ENCODE measurements at places on chromosomes 16 and 17.

DNA sequence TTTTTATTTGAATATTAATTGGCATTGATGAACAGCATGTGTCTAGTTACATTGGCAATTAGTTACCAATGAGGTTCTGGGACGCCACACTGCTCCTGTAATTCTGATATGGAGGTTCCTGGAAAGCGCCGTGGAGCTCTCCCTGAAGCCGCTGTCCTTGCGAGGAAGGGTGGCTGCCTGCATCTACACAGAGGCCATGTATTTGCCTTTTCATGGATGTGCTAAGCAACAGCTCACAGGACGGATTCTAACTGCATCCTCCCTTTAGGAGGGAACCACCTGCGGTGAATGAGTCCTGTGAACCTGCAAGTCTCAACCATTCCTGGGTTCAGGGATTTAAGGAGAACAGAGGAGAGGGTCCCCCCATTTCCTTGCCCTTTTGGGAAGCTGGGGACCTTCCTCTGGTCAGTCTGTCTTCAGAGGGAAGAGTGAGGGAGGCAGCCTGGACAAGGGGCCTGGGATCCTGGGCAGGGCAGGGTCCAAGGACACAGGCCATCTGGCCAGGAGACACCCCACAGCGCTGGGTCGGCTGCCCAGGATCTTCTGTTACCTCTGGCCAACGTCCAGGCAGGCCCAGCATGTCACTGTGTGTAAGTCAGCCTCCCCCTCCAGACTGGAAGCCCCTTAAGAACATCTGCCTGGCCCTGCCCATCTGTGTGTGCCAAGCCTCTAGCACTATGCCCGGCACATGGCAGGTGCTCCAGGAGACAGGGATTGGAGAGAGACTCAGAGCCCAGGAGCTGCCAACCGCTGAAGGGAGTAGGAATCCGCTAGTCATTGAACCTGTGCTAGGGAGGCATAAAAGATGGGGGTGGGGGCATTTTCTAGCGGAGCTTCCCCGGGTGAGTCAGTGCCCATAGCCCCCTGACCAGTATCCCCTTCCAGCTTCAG, 314.1 kb upstream of the TNRC6C start:
- DNase-seq, result peak; percentile 65

DNA sequence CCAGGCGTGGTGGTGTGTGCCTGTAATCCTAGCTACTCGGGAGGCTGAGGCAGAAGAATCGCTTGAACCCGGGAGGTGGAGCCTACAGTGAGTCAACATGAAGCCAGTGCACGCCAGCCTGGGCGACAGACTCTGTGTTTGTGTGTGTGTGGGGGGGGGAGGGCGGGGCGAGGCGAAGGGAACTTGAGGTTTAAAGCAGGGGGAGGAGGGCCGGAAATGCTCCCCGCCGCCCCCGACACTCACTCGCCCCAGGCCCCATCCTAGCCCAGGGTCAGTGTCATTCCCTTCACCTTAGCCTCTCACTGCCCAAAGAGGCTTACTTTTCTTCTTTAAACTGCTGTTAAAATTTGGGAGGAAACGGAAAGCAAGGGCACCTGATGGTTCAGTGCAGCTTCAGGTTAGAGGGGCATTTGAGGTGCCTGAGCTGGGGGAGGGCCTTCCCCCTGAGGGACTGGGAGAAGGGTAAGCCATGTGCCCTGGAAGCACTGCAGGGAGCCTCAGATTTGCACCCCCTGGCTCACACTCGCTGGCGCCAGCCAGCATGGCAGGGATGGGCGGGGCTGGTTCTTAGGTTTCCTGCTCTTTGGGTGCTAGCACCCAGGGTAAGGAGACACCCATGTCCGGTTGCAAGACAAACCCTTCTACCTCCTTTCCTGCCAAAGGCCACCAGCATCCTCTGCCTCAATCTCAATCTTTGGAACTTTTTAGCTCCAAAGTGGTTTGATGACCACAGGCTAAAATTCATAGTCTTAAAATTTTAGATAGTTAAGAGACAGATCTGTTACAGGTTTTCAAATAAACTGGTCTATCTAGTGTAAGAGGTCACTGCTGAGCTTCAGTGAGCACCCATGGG, 2.2 kb upstream of the LIMD2 start:
- DNase-seq, result no peak

GRCh38 chr17:56835264-56835585, 1.3 kb downstream of the DGKE start:
- DNase-seq, result no peak

DNA sequence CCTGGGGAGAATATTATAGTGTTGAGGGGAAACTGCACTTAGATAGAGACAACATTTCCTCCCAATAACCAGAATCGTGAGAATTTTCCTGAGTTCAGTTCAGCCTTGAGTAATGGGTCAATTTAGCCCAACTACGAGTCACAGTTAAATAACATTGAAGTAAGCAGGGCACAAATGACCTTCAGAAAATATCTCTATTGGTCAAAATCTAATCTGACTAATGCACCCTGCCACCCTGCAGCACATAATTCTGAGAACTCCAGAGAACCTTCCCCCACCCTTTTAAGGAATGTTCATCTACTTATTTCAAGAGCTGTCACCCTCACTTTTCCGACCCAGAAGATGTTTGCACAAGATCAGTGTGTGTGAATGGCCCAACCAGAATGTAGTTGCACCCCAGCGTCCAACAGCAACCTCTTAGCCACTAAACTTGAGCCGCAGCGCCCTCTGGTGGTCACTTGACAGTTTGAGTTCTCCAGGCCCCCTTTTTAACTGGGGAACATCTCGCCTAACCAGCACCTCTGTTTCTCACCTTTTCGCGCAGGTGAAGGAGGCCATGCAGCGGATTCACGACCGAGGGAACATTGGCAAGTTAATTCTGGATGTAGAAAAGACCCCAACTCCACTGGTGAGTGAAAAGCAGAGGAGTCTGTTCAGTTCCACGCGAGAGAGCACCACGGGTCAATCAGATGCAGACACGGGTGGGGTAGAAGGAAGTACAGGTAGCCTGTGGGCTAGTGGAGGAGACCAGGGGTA, 50.9 kb upstream of the CLEC3A start:
- DNase-seq, result peak; percentile 78

- no peak for DNase-seq
Measured at GRCh38 chr16:7910116-7910515, 577.5 kb downstream of the RBFOX1 start.

DNA sequence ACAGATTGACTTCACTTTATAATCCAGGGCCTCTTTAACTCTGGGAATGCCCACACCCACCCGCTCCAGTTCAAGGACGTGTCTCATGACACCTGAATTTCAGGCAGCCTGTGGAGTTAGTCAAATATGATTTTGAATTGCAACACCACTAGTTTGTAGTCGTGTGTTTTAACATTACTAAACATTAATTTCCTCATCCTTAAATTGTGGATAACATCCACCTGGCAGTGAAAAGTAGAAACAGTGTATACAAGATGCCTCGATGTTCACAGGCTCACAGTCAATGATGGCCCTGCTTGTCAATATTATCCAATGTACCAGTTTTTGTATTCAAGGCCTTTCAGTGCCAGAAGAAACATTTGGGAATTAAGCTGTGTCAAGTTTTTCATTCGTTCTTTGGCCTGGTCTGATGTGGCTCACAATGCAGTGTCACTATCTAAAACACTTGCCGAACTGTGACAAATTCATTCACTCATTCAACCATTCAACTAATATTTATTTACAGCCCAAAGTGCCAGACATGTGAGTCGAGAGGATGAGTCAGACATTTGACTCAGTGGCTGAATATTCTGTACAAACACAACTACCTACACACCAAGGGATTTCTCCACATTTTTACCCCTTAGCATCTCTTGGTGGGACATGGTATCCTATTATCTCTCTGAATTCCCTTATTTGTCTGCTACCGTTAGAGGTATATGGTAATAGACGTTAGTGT, 1.4 kb downstream of the MEIOB start:
- DNase-seq, result no peak

GRCh38 chr17:30236297-30236624, 764 bp upstream of the SLC6A4 start:
- no peak for DNase-seq

- no peak for DNase-seq
Measured at GRCh38 chr16:11743308-11744074, 834 bp upstream of the TXNDC11 start.

DNA sequence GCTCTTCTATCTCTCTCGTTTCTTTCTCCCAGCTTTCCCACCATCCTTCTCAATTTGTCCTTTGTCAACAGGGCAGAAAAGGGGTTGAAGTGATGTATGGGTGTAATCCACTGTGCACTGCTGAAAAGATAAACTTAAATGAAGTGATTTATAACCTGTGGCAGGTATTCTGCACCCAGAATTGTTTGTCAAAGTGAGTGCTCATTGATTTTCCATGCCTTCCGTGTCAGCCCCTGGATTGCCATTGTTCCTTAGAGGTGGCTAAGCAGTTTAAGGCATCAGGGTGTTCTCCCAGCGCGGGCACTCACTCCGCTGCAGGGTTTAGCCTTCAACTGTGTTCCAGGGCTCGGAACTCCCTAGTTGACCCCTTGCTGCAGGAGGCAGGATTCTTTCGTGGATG, 82.9 kb downstream of the PITPNC1 start:
- no peak for DNase-seq

DNA sequence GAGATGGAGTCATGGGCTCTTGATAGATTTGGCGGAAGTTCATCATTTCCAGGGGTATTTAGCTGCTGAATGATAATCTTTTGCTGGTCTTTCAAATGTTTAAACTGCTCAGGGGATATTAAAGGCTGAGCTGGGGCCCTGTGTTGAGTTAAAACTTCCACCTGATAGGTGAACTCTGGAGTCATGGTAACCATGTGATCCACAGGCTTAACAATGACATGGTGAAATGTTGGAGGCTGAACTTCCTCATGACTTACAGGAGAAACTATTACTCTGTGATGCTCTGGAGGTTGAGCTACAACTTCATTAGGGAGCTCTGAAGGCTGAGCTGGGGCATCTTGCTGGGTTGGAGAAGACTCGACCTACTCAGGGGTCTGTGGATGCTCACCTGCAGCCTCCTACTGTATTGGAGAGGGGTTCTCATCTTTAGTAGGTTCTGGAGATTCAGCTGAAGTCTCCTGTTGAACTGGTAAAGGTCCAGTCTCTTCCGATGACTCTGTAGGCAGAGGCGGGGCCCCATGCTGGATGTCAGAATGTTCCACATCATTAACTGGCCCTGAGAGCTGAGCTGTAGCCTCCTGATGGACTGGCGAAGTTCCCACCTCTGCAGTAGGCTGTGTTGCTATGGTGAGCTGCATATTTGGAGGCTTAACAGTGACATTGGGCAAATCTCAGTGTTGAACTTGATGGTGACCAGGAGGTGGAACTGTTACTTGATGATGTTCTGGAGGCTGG, 24.2 kb downstream of the RDM1 start:
- DNase-seq, result no peak

- DNase-seq, result no peak
Measured at GRCh38 chr17:81557276-81558114, 5.3 kb upstream of the FAAP100 start.

GRCh38 chr16:86345516-86345915, 164.8 kb upstream of the FOXF1 start:
- DNase-seq, result no peak

GRCh38 chr17:16432017-16432416, 16.6 kb downstream of the TRPV2 start:
- no peak for DNase-seq

- DNase-seq, result no peak
Measured at GRCh38 chr17:76481071-76481655, 13.8 kb downstream of the AANAT start.

DNA sequence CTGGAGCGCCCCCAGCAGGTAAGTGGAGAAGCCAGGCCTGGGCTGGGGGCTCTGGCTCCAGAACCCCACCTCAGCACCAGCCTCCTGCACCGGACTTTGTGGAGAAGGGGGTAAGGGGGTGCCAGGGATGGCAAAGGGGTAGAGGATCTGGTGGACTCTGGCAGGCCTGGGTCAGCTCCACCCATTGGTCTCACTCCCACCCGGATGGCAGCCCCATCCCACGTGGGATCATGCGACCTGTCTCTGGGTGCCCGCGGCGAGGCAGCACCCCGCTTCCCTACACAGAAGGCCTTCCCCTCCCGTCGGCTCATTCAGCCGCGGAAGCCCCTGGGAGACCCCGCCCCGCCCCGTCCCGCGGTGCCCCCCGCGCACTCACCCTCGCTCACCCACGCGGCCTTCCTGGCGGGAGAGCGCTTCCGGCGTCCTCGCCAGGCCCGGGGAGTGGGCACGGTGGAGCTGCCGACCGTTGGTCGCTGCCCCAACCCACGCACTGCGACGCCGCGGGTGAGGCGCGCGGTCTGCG, 498 bp upstream of the PLEKHG4 start:
- DNase-seq, result no peak

DNA sequence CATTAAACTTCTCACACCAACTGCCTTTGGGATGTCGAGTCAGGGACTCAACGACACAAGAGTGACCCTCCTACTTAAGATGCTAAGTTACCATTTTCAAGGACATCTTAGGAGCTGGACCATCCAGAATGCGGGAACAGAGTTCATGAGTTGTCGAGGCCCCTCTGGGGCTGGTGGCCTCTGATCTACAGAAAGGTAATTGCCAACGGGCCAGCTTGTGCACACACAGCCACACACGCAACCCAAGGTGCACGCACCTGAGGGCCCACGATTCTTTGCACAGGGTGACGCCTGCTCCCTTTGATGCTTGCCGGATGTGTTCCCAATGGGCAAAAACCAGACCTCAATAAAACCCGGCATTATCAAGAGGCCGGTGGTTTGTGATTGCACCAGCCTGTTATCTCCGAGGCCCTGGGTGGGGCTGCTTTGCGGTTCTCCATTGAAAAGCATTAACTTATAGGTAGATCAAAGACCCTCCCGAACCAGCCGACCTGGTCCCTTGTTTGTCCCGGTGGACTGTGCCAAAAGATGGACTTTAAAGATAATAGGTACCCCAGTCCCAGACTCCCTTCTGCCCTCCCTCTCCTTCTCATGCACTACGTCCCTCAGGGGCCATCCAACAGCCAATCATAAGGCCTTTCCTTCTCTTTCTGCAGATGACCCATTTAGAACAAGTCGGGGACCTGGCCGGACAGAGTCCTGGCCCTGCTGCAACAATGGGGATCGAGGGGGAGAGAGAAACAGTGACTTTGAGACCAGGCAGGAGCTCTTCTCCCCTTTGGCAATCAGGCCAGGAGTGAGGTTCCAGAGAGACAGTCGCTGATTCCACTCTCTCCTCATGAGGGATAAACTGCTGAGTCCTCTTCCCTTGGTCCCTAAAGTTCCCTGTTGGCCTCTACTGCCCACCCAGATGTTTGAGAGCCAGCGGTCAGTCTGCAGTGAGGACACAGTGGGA, 292.5 kb downstream of the SOX9 start:
- DNase-seq, result no peak

DNA sequence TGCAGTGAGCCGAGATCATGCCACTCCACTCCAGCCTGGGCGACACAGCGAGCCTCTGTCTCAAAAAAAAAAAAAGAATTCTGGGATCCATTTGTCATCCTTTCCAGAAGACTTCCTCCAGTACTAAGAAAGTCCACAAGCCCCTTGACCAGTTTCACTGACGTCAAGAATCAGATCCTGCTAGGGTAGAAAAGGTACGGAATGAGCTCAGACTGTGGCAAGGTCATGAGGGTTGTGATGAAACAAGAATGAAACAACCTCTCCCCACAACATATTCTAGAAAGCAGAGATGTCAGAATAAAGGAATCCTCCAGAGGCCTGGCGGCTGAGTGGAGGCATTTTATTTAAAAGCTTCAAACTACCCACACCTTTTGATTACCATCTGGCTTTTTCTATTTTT, 29.9 kb downstream of the TRAF4 start:
- DNase-seq, result no peak
